Midbrain (tissue), 1 donor: ENCODE measurements at places on chromosomes 13 and 19.

- no peak for DNase-seq
These were observed 253.3 kb upstream of the TSHZ3 start for GRCh38 chr19:31602548-31602947.

DNA sequence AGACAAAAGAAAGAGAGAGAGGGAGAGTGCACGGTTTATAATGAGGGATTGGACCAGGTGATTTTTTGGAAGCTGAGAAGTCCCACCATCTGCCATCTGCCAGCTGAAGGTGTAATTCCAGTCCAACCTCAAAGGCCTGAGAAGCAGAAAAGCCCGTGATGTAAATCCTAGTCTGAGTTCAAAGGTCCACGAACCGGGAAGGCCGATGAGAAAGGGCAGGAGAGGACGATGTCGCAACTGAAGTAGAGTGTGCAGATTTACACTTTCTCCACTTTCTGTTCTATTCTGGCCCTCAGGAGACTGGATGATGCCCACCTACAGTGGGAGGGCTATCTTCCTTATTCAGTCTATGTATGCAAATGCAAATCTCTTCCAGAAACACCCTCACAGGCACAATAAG is 500.0 kb downstream of the DIAPH3 start:
- no peak for DNase-seq

GRCh38 chr13:21175656-21176214 is 617 bp downstream of the SKA3 start:
- no peak for DNase-seq

DNA sequence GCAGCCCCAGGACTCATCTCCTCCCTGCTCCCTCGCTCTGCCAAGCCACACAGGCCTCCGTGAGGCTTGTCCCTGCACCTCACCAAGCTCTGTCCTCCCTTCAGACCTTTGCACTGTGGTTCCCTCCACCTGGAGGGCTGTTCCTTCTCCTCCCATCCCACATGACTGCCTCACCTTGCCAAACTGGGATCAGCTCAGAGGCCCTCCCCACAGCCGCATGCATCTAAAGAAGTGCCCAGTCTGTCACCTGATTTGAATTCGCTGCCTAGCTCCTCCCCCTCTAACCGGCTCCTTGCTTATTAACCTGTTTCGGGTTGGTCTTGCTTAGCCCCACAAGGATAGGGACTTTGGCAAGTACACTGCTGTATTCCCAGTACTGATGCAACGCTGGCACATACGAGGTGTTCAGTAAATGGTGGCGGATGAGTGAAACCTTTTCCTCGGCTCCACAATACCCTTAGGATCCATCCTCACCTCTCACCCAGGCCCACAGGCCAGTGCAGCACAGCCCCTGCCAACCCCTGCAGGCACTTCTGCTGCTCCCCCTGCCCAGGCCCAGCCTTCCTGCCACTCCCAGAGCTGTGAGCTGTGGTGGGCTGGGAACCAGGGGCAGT is 4.4 kb downstream of the AKT2 start:
- no peak for DNase-seq

DNA sequence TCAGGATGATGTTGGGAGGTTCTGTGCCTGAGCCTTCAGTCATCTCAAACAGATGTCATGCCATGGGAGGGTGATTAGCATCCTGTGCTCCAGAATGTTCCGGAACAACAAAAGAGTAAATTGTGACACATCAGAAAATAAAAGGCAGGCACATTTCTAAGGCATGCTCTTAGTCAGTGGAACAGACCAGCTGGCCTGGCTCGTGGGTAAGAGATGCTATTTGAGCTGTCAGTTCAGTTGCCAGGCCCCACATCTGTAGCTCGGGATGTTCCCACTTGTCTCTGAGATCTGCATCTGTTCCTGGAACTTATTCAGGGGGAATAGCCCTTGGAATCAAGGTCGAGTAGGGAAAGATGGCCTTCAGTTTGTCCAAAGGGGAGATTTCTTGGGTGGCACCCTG is 26.0 kb downstream of the OLFM4 start:
- no peak for DNase-seq

DNA sequence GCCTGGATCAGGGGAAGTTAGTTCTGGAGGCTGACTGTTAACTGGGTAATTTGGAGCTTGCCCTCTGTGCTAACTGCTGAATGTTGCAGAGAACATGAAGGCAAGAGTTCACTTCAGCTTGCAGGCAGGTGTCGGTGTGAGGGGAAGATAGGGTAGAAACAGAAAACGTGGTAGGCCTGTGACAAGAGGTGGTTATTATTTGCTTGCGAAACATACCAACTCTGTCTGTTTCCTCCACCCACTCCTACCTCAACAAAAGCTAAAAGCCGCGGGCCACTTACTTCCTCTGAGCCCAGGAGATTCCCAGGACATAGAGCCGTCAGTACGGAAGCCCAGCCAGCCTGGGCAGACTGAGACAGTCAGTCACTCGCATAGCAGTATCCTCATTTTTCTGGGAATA is 119.2 kb upstream of the ABCC4 start:
- no peak for DNase-seq

DNA sequence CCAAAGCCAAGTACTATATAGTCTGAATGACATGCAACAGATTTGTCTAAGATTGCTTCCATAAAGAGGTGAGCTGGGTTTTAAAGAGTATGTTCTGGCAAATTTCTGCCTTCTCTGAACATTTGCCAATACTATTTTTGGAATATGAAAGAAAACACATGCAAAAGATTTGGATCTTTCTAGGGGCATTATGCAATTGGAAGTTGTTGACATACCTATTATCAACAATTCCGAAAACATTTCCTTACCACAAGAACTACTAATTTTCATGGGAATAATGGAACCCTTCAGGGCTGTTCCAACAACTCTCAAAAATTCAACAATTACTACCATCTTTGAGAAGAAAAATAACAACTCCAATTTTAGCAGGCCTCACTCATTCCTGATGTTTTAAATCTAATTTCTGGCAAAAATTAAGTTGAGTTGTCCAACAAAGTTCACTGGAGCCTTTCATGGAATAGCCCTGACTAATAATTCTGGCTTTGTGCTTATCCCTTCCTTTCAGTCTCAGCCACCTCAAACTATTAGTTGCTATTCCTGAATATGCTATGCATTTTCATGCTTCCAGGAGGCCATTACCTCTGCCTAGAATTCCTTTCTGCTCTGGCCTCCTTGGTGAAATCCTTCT is 250.0 kb downstream of the RGCC start:
- no peak for DNase-seq

DNA sequence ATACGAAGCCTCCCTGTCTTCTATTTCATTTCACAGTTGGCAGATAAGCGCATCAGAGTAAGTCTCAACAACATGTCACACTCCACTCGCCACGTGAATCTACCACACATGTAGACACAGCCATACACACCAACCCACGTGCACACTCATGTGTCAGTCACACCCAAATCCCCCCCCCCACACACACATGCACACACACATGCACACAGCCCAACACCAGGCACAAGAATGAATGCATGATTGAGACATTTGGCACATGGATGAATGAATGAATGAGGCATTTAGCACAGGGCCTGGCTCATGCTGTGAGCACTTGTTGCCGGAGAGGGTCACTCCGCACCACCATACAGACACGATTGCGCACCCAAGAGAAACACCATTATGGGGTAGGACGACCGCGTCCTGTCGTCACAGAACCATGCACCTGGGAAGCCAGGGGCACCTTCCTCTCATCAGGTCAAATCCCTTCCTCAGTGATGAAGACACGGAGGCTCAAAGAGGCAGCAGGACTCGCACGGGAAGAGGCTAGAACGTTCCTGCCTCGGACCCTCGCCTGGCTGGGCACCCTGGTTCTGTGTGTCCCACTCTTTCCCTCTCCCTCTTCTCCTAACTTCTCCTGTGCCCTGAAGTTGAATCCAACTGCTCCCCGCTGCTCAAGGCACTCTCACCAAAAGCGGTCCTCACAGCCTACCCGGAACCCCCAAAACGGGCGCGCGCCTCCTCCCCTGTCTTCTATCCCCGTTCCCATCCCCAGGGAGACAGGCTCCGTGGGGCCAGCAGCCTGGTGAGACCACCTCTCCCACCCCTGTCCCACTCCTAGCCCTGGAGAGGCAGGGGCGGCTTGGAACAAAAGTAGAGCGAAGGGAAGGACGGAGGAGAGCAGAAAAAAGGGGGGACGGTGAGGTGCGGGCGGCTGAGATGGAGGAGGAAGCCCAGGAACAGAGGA is 1.3 kb downstream of the MEIS3 start:
- no peak for DNase-seq

- no peak for DNase-seq
These were observed 74.0 kb upstream of the DOCK9 start for GRCh38 chr13:99051768-99052455.

GRCh38 chr13:27965740-27966640 is 3.1 kb downstream of the CDX2 start:
- no peak for DNase-seq

DNA sequence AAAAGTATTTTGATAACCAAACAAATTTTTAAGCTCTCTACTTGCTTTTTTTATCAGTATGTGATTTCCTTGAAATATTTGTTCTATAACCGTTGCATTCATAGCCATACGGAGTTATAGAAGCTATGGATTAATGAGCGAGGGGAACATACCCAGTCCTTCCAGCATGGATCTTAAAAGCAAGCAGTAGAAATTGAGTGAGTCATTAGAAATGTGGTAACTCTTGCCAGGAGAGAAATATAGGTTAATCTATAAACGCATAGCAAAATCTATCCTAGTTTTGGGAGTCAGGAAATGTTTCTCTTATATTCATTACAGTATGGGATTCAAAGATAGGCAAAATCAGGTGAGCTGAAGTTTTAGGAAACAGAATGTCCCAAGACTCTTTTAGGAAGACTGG is 507.4 kb downstream of the DACH1 start:
- DNase-seq, result no peak
